NK-92 treated with Interleukin-12 subunit alpha and Interleukin-12 subunit beta, amount 100 ng/mL, for 24 hours (cell line): ENCODE measurements at places on chromosomes 4 and X.

GRCh38 chrX:31445542-31445941 lies 373.7 kb upstream of the FTHL17 start:
- no peak for DNase-seq

DNA sequence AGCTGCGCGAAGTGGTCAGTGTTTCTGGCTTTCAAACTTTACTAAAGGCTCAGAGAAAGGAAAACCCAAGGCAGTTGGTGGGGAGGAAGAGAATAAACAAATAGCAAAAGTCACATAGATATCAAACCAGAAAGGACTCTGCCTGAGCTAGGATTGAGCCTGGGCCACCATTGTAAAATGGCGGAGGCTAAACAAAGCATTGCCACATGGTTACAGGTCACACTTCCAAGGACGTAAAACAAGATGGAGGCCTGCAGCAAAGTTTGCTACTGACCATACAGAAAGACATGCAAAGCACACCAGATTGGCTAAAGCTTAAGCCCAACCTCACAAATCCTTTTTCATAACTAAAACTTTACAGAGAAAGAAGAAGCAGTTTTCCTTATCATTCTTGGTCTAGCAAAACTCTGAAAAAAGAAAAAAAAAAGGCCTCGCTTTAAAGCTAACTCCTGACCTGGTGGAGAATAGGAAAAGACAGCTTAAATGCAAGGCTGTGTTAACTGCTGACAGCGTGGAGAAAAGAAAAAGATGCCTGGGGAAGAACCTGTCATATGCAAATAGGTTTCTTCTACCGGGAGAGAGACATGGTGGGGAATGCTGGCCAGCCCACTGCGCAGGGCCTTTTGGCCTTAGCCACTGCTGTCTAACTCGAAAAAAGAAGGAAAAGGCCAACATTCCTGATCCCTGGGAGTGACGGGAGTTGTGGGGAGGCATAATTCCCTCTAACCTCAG lies 81.8 kb upstream of the SMARCA5 start:
- no peak for DNase-seq

- DNase-seq = no peak
Measured at GRCh38 chr4:26178854-26179253, 142.0 kb upstream of the RBPJ start.

GRCh38 chr4:143054971-143055370 lies 129.7 kb upstream of the USP38 start:
- DNase-seq = no peak

GRCh38 chr4:41507291-41507947 lies 30.5 kb upstream of the LIMCH1 start:
- no peak for DNase-seq

- no peak for DNase-seq
Measured at GRCh38 chrX:40101430-40101802, 3.7 kb upstream of the BCOR start.
